ENCODE measurements at places on chromosomes 2 and 18.

DNA sequence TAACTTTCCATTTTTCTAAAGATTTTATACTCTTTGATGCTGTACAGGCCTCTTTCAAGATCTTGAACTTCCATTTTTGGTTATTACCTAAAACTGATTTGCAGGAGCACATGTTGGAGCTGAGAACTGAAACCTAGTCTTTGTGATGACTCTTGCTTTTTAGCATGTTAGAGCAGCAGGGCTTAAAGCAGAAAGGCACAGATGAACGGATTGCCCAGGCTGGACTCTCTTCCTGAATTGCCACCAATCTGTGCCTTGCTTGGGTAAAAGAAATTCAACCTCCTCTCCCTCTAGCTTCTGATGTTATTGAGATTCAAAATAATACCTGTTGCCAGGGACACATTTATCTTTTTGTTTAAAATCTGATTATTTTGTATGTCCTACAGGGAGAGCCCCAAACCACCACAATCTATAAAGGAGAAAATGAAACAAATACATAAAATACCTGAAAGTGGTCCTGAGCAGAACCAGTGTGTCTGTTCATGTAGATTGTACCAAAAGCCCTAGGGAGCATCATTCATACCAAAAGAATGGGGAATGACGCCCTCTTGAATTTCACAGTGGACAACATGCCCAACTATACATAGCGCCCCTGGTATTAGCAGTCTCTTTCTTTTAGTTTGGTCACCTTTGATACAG, 277.0 kb upstream of the MAP2 start:
- H3K27me3 ChIP-seq, result no peaks in the 10 kb centered on the region
- no peak overlapping the region for H3K4me3 ChIP-seq
- no peaks in the 10 kb centered on the region for H3K36me3 ChIP-seq
- no peak for DNase-seq

DNA sequence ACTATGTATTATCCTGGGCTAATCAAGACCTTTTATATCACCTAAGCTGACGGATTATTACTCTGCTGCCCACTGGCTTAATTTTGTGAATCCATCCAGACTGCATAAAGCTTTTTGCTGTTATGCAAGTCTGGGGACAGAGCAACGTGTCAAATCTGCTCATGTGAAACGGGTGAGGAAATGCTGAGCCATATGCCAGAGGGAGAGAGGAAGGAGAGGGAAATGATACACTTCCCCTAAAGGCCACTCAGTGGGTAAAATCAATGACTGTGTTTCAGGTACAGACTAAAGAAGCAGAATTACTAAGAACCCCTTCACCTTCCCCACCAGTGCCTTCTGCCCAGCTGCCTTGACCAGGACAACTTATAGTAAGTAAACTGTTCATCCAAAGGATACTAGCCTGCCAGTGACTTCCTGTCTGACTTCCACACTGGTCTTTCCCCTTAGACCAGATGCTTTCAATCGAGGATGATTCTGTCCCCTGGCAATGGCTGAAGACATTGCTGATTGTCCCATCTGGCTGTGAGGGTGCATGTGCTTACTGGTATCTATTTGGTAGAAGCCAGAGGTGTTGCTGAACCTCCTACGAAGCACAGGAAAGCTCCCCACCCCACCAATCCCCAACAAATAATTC, 43.0 kb downstream of the STAT1 start:
- peaks cover 96% of the 10 kb centered on the region for H3K36me3 ChIP-seq
- H3K27me3 ChIP-seq, result no peaks in the 10 kb centered on the region
- peak overlapping the region; percentile 14 for H3K27ac ChIP-seq

- no peaks in the 10 kb centered on the region for H3K27me3 ChIP-seq
- DNase-seq, result peak; percentile 3
- H3K4me3 ChIP-seq, result no peak overlapping the region
- H3K27ac ChIP-seq, result no peak overlapping the region
- H3K36me3 ChIP-seq, result no peaks in the 10 kb centered on the region
Measured at GRCh38 chr2:232104076-232104646, 142.6 kb downstream of the DIS3L2 start.

- H3K4me1 ChIP-seq, result no peaks in the 10 kb centered on the region
- H3K36me3 ChIP-seq, result peaks cover 56% of the 10 kb centered on the region
- no peaks in the 10 kb centered on the region for H3K27me3 ChIP-seq
- no peak overlapping the region for H3K4me3 ChIP-seq
- no peak overlapping the region for H3K27ac ChIP-seq
Measured at GRCh38 chr2:178125125-178125524, 12.9 kb downstream of the RBM45 start.

DNA sequence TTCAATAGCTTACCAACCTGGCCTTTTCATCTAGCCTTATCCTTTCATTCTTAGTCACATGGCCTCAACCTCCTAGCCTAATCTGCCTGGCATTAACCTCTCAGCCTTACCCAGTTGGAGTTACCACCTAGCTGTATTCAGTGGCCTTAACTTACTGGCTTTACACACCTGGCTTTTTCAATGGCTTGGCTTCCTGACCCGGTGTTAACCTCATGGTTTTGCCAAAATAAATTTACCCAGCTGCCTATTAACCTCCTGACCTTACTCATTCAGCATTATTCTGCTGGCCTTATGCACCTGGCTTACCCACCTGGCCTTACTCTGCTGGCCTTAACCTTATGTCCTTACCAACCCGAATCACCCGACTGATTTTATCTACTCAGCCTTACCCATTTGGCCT, 135.5 kb upstream of the ZSWIM2 start:
- no peaks in the 10 kb centered on the region for H3K36me3 ChIP-seq
- H3K27ac ChIP-seq, result no peak overlapping the region
- no peak for DNase-seq
- H3K27me3 ChIP-seq, result no peaks in the 10 kb centered on the region
- no peak overlapping the region for H3K4me3 ChIP-seq

DNA sequence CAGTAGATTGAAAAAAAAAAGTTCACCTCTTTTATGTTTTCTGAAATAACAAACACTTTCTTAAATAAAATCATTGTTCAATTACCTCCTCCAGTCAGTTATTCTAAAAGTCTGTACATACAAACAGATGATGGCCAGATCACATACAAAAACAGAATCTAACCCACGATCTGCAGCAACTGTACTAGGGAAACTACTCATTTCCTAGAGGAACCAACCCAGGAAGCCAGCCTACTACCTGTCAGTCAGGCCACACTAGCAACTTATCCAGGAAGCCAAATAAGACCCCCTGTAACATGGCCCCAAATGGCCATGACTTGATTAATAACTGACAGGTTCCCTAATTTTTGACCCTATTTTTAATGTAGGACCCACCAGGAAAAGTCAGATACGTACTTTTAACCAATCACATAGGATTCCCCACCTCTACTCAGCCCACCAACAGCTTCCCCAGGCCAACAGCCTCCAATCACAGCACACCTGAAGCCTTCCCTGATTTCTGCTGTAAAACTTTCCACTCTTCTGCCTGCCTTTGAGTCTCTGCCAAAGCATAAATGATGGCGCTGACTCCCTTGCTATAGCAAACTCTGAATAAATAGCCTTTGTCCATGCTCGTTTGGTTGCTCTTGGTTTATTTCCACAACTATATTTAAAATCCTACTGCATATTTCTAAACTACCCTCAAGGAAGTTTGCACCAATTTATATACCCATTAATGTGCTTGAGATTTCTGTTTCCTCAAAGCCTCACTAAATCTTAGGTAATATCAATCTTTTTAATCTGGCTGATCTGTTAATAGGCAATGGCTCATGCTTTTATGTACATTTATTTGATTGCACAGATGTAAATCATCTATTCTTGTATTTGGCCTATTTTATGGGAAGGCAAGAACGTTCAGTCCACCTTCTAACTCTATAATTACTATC, 486.4 kb downstream of the FBXO15 start:
- H3K36me3 ChIP-seq, result no peaks in the 10 kb centered on the region
- no peak overlapping the region for H3K27ac ChIP-seq
- no peak for DNase-seq
- H3K27me3 ChIP-seq, result no peaks in the 10 kb centered on the region

- peaks cover 32% of the 10 kb centered on the region for H3K4me1 ChIP-seq
- H3K36me3 ChIP-seq, result peaks cover 13% of the 10 kb centered on the region
- DNase-seq, result peak; percentile 71
- H3K4me3 ChIP-seq, result peak overlapping the region; percentile 88
Measured at GRCh38 chr2:203533676-203534591, 1.2 kb downstream of the RAPH1 start.

DNA sequence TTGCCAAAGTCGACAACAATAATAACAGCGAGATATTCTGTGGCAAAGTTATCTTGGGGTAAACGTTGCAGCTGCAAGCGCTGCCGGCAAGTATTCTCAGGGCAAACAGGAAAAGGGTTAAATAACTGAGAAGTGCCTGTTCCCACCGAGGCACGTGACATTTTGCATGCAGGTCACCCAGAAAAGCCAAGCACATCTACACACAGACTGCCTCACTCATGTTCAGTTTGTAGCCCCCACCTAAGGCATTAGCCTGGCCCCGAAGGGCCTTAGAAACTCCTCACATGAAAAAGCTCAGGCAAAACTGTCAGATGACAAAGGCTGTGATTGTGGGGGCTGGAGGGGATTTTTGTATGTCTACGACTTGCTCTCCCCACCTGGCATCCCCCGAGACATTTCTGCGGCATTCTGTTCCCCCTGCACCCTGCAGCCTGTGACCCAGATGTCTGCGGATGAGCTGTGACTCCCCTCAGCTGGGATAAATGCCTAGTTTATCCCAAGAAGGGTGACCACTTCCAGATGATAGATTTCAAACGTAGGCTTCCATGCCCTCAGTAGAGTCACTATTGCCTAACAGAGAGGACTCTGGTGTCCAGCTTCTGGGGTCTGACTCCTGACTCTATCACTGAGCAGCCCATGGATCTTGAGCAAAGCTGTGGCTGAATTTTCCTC, 215.2 kb upstream of the SIX2 start:
- no peaks in the 10 kb centered on the region for H3K4me1 ChIP-seq
- no peak overlapping the region for H3K27ac ChIP-seq
- H3K4me3 ChIP-seq, result no peak overlapping the region
- H3K27me3 ChIP-seq, result 0 out of 2 replicates have a peak, but pooled peaks cover 13% of the 10 kb centered on the region
- no peaks in the 10 kb centered on the region for H3K36me3 ChIP-seq
- DNase-seq, result no peak

DNA sequence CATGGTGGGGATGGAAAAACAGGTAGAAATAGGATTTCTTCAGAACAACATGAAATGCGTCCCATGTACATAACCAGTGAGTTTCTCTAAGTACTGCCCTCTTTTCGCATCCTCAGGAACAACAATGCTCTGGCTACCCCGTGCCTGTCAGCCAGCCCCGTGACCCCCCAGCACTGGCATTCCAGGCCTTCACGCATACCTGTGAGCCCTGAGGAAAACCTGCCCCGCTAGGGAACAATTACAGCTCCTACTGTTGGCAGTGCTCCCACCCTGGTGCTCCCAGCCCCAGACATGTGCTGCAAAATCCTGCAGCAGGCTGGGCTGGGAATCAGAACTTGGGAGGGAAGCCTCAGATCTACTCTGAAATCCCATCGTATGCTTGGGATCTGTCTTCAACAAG, 9.1 kb downstream of the SMAD7 start:
- H3K27ac ChIP-seq, result peak overlapping the region; percentile 87
- H3K4me1 ChIP-seq, result peaks cover 90% of the 10 kb centered on the region
- no peaks in the 10 kb centered on the region for H3K27me3 ChIP-seq

DNA sequence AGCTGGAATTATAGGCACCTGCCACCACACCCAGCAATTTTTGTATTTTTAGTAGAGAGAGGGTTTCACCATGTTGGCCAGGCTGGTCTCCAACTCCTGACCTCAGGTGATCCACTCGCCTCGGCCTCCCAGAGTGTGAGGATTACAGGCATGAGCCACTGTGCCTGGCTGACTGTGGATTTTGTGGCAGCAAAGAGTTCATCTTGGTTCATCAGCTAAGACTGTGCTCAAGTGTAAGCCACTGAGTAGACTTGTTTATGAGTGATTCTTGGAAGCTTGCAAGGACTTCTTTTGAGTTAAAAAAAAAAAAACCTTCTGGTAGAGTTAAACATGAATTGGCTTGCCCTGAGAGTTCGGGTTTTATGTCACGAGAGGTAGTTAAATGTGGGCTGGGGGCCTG, 34.7 kb downstream of the CD8B start:
- H3K4me1 ChIP-seq, result no peaks in the 10 kb centered on the region
- H3K36me3 ChIP-seq, result no peaks in the 10 kb centered on the region
- DNase-seq, result no peak
- peaks cover 6% of the 10 kb centered on the region for H3K27me3 ChIP-seq
- H3K4me3 ChIP-seq, result no peak overlapping the region

DNA sequence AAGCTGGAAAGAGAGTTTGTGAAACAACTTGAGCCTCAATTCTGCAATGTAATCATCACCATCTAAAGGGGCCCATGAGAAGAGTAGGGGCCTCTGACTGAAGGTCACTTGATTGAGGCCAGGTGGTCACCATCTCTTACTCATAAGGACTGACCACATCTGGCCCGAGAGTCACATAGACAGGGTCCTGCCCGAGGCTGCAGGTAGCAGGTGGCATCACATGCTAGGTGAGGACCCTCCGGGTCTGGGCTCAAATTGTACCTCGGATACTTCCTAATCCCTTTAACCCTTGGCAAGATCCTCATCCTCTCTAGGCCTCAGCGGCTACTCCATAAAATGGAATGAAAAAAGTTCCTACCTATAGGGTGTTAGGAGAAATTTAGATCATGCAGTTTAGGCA, 16.7 kb downstream of the FHL2 start:
- H3K27me3 ChIP-seq, result no peaks in the 10 kb centered on the region
- H3K36me3 ChIP-seq, result peaks cover 94% of the 10 kb centered on the region
- H3K4me1 ChIP-seq, result peaks cover 53% of the 10 kb centered on the region
- peak overlapping the region; percentile 56 for H3K27ac ChIP-seq
- DNase-seq, result no peak
- H3K4me3 ChIP-seq, result no peak overlapping the region

DNA sequence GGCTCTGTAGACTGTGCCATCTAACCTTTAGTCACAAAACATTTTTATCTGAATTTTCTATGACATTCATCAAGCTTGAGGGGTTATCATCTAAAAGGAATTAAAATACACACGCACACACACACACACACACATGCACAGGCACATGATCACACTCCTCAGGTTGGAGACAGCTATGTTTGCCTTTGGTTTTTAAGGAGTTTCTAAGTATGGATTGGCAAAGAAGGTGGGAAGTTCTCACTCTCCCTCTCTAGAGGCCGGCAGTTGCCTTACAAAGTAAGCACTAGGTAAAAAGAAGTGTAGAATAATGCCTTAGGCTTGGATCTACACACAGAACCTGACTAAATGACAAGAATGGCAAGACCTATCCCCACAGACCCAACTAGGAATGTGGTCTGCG, 437.1 kb downstream of the ZEB2 start:
- DNase-seq, result no peak
- H3K4me3 ChIP-seq, result no peak overlapping the region
- H3K36me3 ChIP-seq, result no peaks in the 10 kb centered on the region
- no peaks in the 10 kb centered on the region for H3K27me3 ChIP-seq
- peaks cover 85% of the 10 kb centered on the region for H3K4me1 ChIP-seq

All from GM23248 (cell line).